NCI-H187 treated with DMSO at 0.1 percent for 48 hours (cell line): ENCODE measurements at places on chromosomes 3 and 15.

GRCh38 chr15:85706779-85707518 lies 87.8 kb downstream of the KLHL25 start:
- no peak for DNase-seq

GRCh38 chr15:98653686-98654085 lies 5.3 kb downstream of the IGF1R start:
- no peak for DNase-seq

- no peak for DNase-seq
These were observed 210.8 kb downstream of the CHST2 start for GRCh38 chr3:143330296-143330868.

GRCh38 chr15:44763187-44763586 lies 26.9 kb downstream of the TRIM69 start:
- no peak for DNase-seq

DNA sequence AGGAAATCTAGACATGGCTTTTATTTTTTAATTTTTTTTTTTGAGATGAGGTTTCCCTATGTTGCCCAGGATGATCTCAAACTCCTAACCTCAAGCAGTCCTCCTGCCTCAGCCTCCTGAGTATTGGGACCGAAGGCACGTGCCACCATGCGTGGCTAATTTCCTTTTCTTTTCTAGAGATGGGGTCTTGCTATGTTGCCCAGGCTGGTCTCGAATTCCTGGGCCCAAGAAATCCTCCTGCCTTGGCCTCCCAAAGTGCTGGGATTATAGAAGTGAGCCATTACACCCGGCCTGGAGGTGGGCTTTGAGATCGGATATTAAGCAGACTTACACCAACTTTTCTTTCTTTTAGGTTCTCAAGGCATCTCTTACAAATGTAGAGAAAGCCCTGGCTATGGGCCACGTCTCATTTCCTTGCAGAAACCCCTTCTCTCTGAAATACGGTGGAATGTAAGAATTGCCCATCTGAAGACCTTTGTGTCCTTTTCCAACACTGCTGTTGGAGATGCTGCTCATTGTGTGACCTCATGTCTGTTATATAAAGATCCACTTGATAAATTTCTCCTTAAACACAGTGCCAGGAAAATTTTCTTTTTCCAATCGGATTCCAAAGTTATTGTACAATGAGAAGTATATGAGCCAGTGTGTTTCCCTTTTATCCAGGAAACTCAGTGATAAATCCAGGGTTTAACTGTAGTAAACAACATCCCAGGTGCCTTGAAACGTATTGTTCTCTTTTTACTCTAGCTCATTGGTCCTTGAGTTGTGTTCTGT lies 36.8 kb upstream of the CFAP161 start:
- no peak for DNase-seq

- DNase-seq, result no peak
These were observed 78.1 kb downstream of the ZPLD1 start for GRCh38 chr3:102512734-102513504.

- DNase-seq, result no peak
These were observed 95.6 kb downstream of the APBA2 start for GRCh38 chr15:28981351-28981720.

GRCh38 chr15:94480289-94480834 lies 249.0 kb downstream of the MCTP2 start:
- no peak for DNase-seq

GRCh38 chr15:94231723-94232468 lies 535 bp downstream of the MCTP2 start:
- no peak for DNase-seq

DNA sequence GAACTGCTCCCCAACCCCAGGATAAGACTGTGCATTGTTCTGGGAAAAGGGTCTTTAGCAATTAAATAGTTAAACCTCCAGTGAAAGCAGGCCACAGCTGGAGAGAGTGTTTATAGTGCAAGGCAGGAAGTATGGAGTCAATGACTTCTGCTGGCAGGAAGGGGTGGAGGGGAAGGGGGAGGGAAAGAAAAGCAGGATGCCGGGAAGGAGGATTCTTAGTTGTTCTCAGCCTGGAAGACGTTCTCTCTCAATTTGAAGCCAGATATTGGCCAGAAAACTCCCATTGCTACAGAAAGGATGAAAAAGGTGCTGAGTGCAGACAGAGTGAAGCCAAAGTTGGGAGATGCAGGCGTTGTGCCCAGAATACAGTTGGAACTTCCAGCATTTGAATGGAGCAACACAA lies 35.7 kb upstream of the ACTL6A start:
- no peak for DNase-seq

- no peak for DNase-seq
These were observed 2.7 kb downstream of the ALS2CL start for GRCh38 chr3:46690798-46691197.

DNA sequence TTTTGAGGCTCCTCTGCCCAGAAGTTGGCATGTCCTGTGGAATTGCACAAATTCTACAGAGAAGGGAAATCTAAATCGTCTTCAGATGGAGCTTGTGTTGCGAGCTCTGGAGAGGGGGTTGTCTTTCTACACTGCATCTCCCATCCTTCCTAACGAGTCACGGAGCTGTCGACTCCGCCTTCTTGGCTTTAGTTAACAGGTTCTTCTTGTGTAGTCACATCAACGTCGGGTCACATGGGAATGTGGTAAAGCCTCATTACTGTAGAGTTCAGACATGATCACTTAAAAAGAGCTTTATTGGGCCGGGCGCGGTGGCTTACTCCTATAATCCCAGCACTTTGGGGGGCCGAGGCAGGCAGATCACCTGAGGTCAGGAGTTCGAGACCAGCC lies 60.0 kb downstream of the DNASE1L3 start:
- DNase-seq, result no peak

GRCh38 chr3:191123231-191123630 lies 75.8 kb upstream of the OSTN start:
- DNase-seq, result no peak

- DNase-seq, result no peak
These were observed 44.1 kb downstream of the RETNLB start for GRCh38 chr3:108713009-108713516.

- DNase-seq, result no peak
These were observed 68.8 kb downstream of the VGLL3 start for GRCh38 chr3:86921971-86922680.
